Left lung (tissue), 14 donors: ENCODE measurements at places on chromosomes 2 and 18. TPM values are rescaled to one million over a fixed set of nuclear protein-coding genes. Genes with fewer than 3 reads are reported as not detected.

The VWC2L gene
- not detected for polyA plus RNA-seq

The EIPR1 gene
- polyA plus RNA-seq: 18.1 TPM

The TMEM247 gene
- not detected for polyA plus RNA-seq

The ZAP70 gene
- 2.4 TPM for polyA plus RNA-seq

The BMP10 gene
- polyA plus RNA-seq: not detected

DNA sequence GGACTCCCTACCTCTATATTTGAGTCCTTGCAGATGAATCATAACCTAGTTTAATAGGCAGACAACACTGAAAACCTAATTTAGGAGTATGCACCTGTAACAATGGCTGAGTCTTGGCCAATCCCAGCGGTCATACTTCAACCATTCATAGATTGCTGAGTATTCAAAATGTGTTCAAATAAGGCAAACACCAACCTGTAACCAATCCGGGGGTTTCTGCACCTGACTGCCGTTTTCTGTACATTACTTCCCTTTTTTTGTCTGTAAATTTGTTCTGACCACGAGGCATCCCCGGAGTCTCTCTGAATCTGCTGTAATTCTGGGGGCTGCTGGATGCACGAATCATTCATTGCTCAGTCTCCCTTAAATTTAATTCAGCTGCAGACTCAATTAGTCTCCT is 338.6 kb downstream of the STK39 start:
- no peak for DNase-seq

- DNase-seq: no peak
These were observed 640.0 kb upstream of the LRRTM4 start for GRCh38 chr2:78162202-78162601.

GRCh38 chr18:9048808-9049494 is 53.5 kb upstream of the NDUFV2 start:
- DNase-seq: no peak

- DNase-seq: no peak
These were observed 260.6 kb upstream of the NT5C1B start for GRCh38 chr2:18849841-18850578.

DNA sequence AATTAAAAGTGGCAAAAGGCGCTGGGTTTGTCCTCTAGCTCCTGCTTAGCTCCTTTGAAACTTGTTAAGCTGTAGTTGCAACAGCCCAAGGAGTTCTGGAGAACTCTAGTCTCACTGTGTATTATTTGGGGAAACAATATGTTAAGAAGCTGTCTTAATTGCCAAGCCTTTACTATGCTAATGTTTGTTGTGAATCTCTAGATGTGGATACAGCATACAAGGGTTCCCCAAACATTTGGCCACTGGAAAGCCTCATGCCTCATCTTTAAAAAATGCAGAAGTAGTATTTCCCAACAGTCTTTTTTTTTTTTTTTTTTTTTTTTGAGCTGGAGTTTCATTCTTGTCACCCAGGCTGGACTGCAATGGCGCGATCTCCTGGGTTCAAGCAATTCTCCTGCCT is 236.7 kb downstream of the PRKCE start:
- no peak for DNase-seq

- no peak for DNase-seq
These were observed 261.4 kb upstream of the SKOR2 start for GRCh38 chr18:47512726-47513435.

DNA sequence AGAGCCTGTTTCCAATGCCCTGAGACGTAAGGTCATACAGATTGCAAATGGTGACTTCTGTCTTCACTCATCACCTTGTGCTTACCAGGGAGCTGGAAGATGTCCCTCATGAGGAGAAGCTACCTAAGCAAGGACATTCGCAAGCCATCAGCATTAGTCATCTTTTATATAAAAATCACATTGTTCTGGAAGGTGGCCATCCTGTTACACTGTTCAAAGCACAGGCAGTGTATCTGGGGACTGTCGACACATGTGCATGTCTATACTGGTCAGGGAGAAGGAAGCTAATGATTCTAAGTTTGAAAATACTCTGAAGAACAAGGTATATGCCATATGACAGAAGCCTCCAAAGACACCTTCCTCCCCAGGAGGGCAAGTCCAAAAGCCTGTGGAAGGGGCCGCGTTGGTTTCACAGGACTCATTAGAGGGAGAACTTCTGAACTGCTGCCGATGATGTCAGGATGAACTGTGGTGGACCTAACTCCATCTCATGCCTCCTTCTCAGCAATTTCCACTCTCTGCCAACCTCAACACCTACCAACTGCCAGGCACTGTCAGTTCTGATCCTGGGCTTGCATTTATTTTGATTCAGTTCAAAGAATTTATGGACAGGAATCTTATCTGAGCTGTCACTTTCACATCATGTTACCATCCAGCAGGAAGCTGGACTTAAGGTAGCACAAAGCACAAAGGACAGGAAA is 39.4 kb downstream of the DNER start:
- no peak for DNase-seq
